Fibroblast of mammary gland (primary cell): ENCODE measurements at places on chromosomes 6 and 20.

GRCh38 chr6:49142421-49143151 lies 320.5 kb downstream of the MMUT start:
- no peak for DNase-seq

GRCh38 chr6:17178754-17179529 lies 77.1 kb downstream of the STMND1 start:
- DNase-seq, result peak; percentile 82

- peak; percentile 98 for DNase-seq
Observed at GRCh38 chr20:25525867-25526266, 59.5 kb downstream of the NINL start.

DNA sequence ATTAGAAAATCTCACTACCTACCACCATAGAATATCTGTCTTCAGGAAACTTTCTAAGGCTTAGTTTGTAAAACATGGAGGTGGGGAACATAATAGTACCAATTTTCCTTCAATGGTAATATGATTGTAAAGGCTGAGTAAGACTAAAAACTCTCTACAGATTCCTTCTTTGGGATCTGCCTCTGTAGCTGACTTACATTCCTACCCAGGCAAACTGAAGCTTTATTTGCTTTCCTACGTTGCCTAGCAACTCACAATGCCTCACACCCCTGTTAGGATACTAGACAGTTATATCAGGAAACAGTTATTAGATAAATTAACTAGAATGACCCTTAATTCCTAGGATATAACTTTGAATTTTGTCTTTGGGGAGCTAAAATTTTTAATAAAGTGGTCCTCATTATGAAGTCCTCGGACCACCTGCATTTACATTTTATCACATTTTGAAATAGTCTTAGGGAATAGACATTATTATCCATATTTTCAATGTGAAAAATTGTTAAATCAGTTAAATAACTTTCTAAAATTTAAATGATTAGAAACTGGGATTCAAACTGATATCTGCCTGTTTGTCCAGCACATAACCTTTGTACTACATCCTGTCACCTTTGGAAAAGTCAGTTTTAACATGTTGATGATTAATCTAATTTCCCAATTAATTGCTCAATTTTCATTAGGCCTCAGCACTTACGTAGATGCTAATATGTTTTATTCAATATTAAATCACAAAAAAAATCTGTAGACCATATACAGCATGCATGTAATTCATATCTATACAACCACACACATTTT lies 591.4 kb downstream of the RNF144B start:
- DNase-seq, result no peak

- no peak for DNase-seq
Observed at GRCh38 chr6:68760941-68761676, 126.0 kb downstream of the ADGRB3 start.

GRCh38 chr6:64081453-64081852 lies 445.9 kb downstream of the PHF3 start:
- DNase-seq, result no peak
